Calu3 (cell line): ENCODE measurements at places on chromosomes 4 and X. TPM values are rescaled to one million over a fixed set of nuclear protein-coding genes. Genes with fewer than 3 reads are reported as not detected.

CDKL5 gene
- 17.7 and 20.9 TPM in 2 replicates for total RNA-seq

DNA sequence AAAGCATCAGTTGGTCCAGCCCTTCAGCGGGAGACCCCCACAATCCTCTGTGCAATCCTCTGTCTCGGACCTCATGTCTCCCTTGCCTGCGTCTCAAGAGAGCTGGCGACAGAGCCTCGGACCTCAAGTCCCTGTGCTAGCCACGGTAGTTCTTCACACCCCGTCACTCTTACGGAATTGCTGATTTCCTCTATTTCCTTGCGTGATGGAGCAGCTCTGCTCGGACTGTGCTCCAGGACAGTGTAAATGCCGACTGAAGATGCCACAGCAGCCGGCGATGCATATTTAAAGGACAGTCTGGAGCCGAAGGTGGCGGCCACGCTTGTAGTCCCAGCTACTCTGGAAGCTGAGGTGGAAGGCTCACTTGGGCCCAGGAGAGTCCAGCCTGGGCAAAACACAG lies 1.9 kb downstream of the GRK4 start:
- H3K4me1 ChIP-seq = no peaks in the 10 kb centered on the region
- H3K27ac ChIP-seq = no peak overlapping the region
- H3K4me3 ChIP-seq = no peak overlapping the region
- peaks cover 32% of the 10 kb centered on the region for H3K36me3 ChIP-seq

GPR143 gene
- 8.3 and 8.8 TPM in 2 replicates for total RNA-seq

GRCh38 chr4:181646864-181647263 lies 596.3 kb upstream of the TENM3 start:
- peaks cover 13% of the 10 kb centered on the region for H3K27me3 ChIP-seq
- H3K27ac ChIP-seq = no peak overlapping the region
- H3K36me3 ChIP-seq = no peaks in the 10 kb centered on the region
- H3K4me1 ChIP-seq = no peaks in the 10 kb centered on the region
- H3K4me3 ChIP-seq = no peak overlapping the region

MAD2L1 gene
- 42.9 and 48.1 TPM in 2 replicates for total RNA-seq

ZNF41 gene
- 10.8 and 12.2 TPM in 2 replicates for total RNA-seq

GRCh38 chr4:158020176-158020575 lies 152.6 kb downstream of the GASK1B start:
- peaks cover 6% of the 10 kb centered on the region for H3K4me1 ChIP-seq
- DNase-seq = peak; percentile 11
- no peak overlapping the region for H3K4me3 ChIP-seq
- no peaks in the 10 kb centered on the region for H3K27me3 ChIP-seq

DNA sequence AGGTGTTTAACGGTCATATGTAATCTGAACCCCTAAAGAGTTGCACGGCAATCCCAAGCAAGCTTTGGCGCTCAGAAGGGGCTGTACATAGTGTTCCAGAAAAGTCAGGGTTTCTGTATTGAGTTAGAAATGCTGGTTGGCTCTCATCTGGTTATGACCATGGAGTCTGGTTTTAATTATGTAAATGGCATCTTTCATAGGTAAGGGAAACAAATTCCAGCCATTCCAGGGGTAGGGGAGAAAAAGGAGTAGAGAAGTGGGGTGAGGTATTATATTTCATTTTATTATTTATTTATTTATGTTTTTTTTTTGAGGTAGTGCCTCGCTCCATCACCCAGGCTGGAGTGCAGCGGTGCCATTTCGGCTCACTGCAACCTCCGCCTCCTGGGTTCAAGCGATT lies 15.9 kb downstream of the KLF3 start:
- no peak overlapping the region for H3K4me3 ChIP-seq
- H3K36me3 ChIP-seq = peaks cover 69% of the 10 kb centered on the region
- no peaks in the 10 kb centered on the region for H3K27me3 ChIP-seq
- peaks cover 45% of the 10 kb centered on the region for H3K4me1 ChIP-seq
- no peak for DNase-seq
- peak overlapping the region; percentile 83 for H3K27ac ChIP-seq

DNA sequence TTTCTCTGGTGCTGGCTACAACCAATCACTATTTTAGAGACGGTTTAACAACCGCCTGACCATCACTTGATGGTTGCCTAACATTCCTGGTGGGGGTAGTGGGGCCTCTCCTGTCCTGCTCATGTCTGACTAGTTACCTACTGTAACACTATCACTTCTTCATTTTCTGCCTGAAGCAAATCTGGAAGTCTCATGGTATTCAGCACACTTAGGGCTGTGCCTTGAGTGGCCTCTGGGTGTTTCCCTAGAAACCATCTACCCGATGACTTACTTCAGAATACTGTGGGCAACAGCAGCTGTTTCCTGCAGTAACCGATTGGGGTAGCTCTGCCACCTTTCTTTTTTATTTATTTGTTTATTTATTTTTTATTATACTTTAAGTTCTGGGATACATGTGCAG lies 880.1 kb upstream of the INTU start:
- no peak for DNase-seq
- no peaks in the 10 kb centered on the region for H3K27me3 ChIP-seq
- no peak overlapping the region for H3K27ac ChIP-seq

PAGE2 gene
- not detected in 2 replicates for total RNA-seq

DNA sequence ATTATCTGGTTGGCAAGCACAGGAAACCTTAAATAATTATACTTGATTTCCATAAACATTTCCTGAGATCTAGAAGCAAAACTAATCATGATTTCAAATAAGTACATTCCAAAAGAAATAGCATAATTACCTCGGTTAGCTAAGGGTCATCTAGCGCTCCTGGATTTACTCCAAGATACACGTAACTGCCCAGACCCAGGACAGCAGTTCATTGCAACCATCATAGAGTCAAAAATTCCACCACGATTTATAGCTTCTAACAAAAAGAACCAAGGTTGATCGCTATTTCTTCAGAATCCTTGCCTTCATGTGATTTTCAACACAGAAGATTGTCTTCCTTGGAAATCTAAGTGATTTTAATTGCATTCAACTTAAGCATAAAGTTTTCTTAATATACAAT lies 1235.5 kb upstream of the TENM3 start:
- peaks cover 10% of the 10 kb centered on the region for H3K4me1 ChIP-seq
- H3K27me3 ChIP-seq = no peaks in the 10 kb centered on the region
- no peaks in the 10 kb centered on the region for H3K36me3 ChIP-seq
- no peak overlapping the region for H3K4me3 ChIP-seq

MSANTD1 gene
- total RNA-seq = 1.4 and 1.6 TPM in 2 replicates

GRCh38 chr4:170697845-170698244 lies 608.1 kb upstream of the AADAT start:
- no peak overlapping the region for H3K4me3 ChIP-seq
- no peaks in the 10 kb centered on the region for H3K36me3 ChIP-seq

- no peaks in the 10 kb centered on the region for H3K27me3 ChIP-seq
- H3K36me3 ChIP-seq = no peaks in the 10 kb centered on the region
- H3K4me3 ChIP-seq = no peak overlapping the region
- no peak overlapping the region for H3K27ac ChIP-seq
- H3K4me1 ChIP-seq = no peaks in the 10 kb centered on the region
- no peak for DNase-seq
These were observed 81.9 kb upstream of the HPGD start for GRCh38 chr4:174604198-174604597.

UBE2K gene
- total RNA-seq = 66.9 and 77.7 TPM in 2 replicates

- no peak overlapping the region for H3K27ac ChIP-seq
- no peak overlapping the region for H3K4me3 ChIP-seq
- no peak for DNase-seq
- H3K36me3 ChIP-seq = peaks cover 5% of the 10 kb centered on the region
- H3K27me3 ChIP-seq = no peaks in the 10 kb centered on the region
- H3K4me1 ChIP-seq = no peaks in the 10 kb centered on the region
These were observed 43.6 kb downstream of the ZNF827 start for GRCh38 chr4:145895056-145895455.
